ENCODE measurements at places on chromosomes 3 and 15. TPM values are rescaled to one million over a fixed set of nuclear protein-coding genes. Genes with fewer than 3 reads are reported as not detected.

The LMAN1L gene
- total RNA-seq, result not detected

The SLC2A2 gene
- not detected for total RNA-seq

The BLM gene
- total RNA-seq, result 0.82 TPM

DNA sequence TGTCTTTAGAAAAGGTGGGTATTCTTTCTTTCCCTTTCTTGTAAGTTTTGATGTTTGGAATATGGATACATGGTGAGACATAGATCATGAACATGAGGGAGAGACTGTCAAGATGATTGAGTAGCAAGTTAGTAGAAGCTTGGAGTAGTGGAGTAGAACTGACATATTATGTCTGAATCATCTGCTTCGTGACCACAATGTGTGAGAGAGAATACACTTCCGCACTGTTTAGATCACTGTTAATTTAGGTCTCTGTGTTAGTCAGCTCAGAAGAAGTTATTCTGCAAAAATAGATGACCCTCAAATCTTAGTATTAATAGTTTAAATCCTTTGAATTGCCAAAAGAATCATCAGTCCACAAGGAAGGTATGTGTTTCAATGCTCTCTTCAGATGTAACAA, 151.0 kb downstream of the OXSM start:
- DNase-seq, result no peak

DNA sequence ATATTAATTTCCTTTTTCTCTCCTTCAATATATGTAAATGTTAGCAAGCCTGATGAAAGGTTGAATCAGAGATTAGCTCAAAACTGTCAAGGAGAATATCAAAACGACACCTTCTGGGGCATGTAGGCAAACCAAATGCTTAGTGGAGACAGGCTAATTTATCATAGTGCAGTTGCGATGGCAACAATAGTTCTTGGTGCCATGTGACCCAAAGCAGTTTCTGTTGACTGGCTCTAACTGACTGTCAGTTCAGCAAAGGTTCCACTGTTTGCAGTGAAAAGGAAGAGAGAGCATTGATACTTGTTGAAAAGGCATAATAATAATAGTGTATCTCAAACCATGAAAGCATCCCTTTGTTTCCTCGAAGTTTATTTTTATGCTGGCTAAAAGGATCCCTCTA, 513.9 kb downstream of the NLGN1 start:
- no peak for DNase-seq

DNA sequence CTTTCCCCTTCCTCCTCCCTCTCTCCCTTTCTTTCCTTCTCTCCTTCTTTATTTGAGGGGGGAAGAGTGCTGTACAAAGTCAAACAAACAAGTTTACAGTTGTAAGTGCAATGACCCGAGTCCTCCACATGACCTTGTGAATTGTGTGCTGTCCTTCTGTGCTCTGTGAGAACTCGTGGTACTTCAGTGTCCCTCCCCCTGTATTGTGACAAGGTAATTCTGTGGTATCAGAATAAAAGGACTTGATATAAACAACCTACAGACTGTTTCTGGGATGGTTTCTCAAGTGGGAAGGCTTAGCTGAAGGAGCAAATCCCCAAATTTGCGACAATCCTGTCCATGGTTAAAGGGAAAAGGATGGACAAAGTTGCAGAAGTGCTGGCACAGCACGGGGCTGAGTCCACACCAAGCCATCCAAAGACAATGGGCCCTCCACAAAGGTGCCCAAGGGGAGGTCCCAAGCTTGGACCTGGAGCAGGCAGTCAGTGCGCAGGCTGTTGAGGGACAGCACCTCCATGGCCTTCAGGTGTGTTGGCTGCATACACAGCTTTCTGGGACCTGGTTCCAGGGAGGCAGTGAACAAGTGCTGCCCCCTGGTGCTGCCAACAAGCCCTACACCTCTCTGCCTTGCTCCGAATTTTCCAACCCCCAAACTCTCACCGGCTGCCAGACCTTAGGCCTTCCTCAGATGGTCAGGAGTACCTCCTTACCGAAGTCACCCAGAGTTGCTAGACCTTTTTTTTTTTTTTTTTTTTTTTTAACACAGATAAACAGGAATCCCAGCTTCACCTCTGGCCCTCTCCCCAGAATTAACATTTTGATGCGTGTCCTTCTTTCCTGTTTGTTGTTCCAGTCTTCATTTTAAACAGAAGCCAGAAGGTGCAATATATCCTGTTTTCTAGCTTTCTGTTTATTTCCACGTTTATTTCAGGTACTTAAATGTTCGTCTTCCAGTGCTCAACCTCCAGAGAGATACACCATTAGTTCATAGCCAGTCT, 2.6 kb upstream of the APEH start:
- peak; percentile 51 for DNase-seq

- no peak for DNase-seq
Measured at GRCh38 chr3:42061025-42061712, 30.0 kb upstream of the TRAK1 start.

DNA sequence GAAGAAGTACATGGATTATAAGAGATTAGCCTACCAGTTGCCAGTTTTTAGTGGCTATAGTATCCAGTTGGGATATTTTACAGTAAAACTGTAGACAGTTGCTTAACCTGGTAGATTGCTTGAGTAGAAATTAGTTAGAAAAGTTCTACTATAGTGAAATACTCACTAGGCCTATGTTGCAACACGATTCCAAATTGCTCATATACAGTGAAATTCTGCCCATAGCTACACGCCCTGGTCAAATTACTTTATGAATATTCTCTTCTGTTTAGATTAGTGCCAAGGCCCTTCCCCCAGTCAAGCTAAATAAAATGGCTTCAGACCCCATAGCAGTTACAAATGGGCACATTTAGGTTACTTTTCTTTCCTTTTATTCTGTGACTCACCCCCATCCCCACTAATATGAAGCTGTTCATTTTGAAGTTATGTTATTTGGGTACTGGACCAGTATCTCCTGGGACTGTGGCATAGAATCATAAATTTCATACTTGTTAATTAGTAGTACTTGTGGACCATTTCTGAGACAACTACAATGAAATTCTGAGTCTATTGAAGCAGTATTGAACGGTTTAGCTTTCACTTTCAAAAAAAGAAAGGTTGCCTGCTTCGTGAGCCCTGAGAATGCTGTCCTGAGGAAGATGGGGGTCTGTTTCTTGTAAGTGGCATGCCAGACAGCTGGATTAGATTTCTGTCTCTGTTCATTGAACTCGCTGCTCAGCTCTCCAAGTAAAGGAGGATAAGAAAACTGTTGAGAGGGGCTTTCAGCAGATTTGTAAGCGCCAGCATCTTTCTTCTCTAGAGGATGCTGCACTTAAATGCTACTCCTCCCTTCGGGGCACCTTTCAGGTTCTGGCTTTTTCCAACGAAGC, 65.8 kb upstream of the CFAP20DC start:
- DNase-seq, result no peak

The LPCAT4 gene
- 33.8 TPM for total RNA-seq

GRCh38 chr15:68450192-68450591, 18.2 kb upstream of the ITGA11 start:
- DNase-seq, result no peak

All from ovary (tissue), 10 donors.